Activated CD4-positive, alpha-beta T cell treated with anti-CD3 and anti-CD28 coated beads for 24 hours (primary cell): ENCODE measurements at places on chromosomes 7 and 10.

- no peak for DNase-seq
These were observed 1087.0 kb upstream of the AUTS2 start for GRCh38 chr7:68511281-68511680.

DNA sequence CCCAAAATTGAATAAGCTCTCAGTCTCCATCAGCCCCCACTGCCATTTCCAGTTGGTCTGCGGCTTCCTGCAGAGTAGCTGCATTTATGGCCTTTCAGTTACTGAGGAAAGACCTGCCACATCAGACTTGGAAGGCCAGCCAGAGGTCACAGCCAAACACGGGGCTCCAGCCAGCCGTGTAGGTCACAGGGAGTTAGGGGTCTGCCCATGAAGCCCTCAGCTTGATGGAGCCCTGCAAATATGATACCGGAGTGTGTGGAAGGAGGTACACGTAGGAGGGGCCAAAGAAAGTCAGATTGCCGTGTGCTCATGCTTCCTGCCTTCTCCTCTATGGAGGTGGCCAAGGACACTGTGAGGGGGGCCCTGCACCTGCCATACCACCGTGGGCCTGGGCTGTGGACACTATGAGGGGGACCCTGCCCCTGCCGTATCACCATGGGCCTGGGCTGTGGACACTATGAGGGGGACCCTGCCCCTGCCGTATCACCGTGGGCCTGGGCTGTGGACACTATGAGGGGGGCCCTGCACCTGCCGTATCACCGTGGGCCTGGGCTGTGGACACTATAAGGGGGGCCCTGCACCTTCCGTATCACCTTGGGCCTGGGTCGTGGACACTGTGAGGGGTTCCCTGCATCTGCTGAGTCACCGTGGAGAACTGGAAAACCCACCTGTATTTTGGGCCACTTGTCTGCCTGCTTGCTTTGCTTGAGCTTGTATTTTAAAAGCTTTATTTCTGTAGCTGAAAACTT lies 335.7 kb upstream of the SHH start:
- DNase-seq = no peak

- DNase-seq = no peak
These were observed 74.8 kb downstream of the LCOR start for GRCh38 chr10:96906864-96907263.

GRCh38 chr7:110800984-110801383 lies 289.9 kb upstream of the LRRN3 start:
- DNase-seq = no peak

GRCh38 chr7:67625257-67625737 lies 628.7 kb downstream of the TYW1 start:
- DNase-seq = peak; percentile 10

GRCh38 chr10:102172288-102172687 lies 20.1 kb downstream of the NOLC1 start:
- DNase-seq = no peak

DNA sequence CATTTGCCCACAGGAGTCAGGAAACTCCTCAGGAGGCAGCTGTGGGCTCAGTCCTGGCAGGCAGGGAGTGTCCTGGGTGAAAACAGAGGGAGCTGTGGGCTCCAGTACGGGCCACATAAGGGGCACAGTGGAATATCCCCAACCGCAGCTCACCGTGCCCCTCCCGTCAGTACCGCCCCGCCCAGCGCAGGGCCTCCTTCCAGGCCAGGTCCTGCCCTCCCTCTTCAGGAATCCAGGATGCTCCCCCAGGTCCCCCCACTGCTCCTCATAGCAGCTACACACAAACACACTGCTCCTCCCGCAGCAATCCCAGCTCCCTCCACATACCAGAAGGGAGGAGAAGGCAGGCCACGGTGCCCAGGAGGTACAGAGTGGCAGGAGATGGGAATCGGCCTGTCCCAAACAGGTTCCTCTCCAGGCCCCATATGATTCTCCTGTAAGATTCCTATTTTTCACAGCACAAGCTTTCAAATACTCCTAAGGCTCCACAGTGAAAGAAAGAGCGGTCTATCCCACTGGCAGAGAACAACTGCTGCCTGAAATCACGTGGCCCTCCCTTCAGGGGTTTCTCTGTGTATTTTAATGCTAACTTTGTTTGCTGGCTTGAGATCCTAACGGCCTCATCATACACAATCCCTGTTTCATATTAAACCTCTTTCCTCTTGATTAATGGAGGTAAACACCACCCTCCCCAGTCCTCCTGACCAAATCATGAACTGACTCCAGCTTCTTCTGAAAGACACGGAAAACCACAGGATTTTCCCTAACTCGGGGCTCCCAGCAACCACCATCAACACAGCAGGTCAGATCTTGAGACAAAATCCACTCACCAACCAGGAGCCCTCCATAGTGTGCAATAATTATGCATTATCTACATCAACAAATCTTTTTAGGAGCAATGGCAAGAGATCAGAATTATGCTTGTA lies 178.7 kb downstream of the TNS3 start:
- DNase-seq = no peak

- no peak for DNase-seq
These were observed 103.8 kb downstream of the CNNM2 start for GRCh38 chr10:103021900-103022293.

GRCh38 chr10:14394179-14394578 lies 63.5 kb upstream of the FRMD4A start:
- DNase-seq = no peak

GRCh38 chr7:127911968-127912511 lies 119.2 kb downstream of the LRRC4 start:
- DNase-seq = no peak

DNA sequence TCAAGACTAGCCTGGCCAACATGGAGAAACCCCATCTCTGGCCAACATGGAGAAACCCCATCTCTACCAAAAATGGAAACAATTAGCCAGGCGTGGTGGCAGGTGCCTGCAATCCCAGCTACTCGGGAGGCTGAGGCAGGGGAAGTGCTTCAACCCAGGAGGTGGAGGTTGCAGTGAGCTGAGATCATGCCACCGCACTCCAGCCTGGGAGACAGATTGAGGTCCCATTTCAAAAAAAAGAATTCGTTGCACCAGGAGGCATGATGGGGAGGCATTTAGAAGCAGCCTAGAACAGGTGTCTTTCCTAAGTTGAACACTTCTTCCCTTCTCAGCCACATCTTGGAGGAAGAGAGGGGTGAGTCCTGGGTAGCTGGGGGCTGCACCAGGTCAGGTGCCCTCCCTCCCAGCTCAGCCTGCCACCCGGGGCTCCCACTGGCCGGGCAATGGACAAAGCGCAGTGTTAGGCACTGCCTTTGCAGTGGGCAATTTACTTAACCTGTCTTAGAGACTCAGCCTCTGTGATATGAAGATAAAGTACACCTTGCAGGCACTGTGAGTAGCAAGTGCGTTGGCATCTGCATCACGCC lies 726.8 kb downstream of the PARD3 start:
- DNase-seq = no peak

- no peak for DNase-seq
These were observed 101.7 kb upstream of the KLF6 start for GRCh38 chr10:3886641-3887251.

DNA sequence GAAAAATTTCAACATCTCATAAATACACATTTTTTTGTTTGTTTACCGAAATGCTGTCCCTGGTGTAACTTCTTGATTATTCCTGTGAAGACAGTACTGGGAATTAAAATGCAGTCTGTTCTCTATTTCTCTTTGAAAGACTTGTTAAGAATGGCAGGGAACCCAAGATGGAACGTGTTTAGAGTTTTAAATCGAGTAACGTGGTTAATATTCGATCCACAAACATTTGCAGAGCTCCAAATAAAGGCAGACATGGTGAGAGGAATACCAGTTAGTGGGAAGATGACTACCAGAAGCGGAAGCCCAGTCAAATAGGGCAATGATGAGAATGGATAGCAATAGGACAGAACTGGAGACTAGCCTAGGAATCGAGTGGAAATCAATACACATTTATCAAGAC lies 6.7 kb downstream of the PON3 start:
- no peak for DNase-seq

DNA sequence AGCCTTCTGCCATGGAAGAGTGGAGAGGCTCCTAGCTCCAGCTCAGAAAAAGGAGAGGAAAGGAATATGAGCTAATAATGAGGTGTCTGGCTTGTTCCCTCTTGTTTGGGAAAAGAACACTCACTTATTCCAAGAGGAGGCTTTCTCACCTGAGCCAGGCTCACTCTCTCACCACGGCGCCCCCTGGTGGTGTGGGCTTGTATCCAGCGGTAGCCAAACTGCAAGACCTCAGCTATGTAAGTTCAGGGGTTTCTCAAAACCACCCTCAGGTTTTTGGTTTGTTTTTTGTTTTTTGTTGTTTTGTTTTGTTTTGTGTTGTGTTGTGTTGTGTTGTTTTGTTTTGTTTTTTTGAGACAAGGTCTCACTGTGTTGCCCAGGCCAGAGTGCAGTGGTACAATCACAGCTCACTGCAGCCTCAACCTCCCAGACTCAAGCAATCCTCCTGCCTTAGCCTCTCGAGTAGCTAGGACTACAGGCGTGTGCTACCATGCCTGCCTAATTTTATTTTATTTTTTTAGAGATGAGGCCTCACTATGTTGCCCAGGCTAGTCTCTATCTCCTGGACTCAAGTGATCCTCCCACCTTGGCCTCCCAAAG lies 124.0 kb downstream of the TMEM130 start:
- peak; percentile 73 for DNase-seq

DNA sequence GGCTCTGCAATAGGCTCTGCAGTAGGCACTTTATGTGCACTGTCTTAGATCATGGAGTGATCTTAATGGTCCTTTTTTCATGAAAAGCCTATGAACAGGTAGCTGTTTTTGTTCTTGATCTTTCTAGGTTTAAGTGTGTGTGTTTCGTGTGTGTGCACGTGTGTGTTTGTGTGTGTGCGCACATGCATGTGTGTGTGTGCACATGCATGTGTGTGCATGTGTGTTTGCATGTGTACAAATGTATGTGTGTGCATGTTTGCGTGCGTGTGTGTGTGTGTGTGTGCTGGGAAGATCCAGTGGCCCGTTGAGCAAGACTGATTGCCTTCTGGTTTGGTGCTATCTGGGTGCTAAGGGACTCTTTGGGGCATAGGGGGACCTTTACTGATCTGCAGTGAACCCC lies 334.8 kb downstream of the GLRX3 start:
- no peak for DNase-seq

GRCh38 chr10:31341552-31341951 lies 22.5 kb downstream of the ZEB1 start:
- DNase-seq = no peak

DNA sequence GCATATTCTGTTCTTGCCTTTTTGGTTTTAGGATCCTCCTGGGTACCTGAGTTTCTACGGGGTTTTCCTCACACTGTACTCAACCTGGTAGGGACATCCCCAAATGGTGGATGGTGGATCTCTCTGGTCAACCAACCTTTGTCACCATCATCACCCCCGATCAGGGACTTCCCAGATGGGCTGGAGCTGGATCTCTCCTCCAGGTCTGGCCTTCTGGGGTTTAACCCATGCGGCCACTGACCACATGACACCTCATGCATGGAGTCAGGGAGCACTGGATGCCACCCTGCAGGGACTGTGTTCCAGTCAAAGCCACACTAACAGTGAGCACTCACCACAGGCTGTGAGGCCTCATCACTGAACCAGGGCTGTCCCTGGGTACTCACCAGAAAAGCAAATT lies 80.0 kb downstream of the CELF2 start:
- no peak for DNase-seq

GRCh38 chr10:27783660-27784059 lies 38.0 kb upstream of the MKX start:
- peak; percentile 8 for DNase-seq

GRCh38 chr10:51137756-51138529 lies 63.7 kb downstream of the PRKG1 start:
- no peak for DNase-seq

- no peak for DNase-seq
These were observed 186.5 kb downstream of the ADK start for GRCh38 chr10:74337330-74338016.

GRCh38 chr10:1109795-1110673 lies 53.8 kb downstream of the WDR37 start:
- peak; percentile 69 for DNase-seq

GRCh38 chr10:83432261-83433045 lies 706.9 kb upstream of the GHITM start:
- no peak for DNase-seq

DNA sequence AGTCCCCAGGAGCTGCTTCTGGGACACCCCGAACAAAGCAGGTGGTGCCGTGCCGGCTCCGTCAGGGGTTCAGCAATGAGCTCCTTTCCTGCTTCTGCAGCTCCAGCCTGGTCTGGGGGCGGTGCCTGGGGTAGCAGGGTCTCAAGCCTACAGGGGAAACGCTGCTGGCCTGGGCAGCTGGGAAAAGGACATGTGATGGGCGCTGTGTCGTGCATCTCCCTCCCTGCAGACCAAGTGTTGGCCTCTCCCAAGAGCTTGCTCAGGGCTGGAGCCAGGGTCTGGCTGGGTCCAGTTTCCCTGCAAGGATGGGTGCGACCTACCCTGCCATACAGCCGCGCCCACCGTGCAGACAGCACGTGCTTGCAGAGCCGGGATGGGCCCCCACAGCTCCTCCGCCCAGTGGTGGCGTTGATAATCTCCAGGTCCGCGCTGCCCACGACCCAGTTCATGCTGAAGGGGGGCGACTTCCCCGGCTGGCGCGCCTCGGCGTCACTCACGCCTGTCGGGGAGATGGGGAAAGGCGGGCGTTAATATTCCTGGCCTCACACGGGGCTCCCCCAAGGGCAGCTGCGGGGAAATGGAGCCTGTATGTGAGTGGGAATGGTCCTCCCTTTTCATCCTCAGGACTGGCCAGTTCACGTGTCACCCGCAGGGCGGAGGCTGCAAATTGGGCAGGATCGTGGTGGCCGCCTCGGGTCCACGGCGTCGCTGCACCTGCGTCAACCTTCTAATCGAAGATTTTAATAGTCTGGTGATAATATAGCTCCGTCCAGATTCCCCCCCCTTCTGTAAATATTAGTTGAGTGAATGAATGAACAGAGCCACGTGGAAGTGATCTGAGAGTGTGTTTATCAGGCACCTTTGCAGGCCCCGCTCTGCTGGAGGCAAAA lies 128.6 kb downstream of the WDR37 start:
- no peak for DNase-seq

DNA sequence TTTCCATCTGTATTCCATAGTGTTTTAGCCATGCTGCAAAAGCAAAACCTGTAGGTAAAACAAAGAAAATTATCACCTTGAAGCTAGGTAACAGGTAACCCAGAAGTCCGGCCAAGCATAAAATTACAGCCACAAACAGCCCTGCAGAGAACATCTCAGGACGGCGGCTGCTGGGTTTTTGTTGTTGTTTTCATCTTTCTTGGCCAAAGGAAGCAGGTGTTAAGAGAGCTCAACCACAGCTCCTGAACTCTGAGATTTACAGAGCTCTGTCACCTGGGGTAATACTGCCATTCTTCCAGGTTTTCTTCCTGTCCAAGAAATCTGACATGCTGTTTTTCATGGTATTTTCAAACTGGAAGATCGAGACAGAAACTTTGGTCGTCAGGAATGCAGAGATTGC lies 847 bp upstream of the SCIN start:
- no peak for DNase-seq

- no peak for DNase-seq
These were observed 164.1 kb downstream of the SH3PXD2A start for GRCh38 chr10:103691267-103691666.

- DNase-seq = no peak
These were observed 37.1 kb downstream of the MASTL start for GRCh38 chr10:27192284-27192683.
